ENCODE measurements at places on chromosomes 12 and 14. TPM values are rescaled to one million over a fixed set of nuclear protein-coding genes. Genes with fewer than 3 reads are reported as not detected.

The PZP gene
- polyA plus RNA-seq: 0.24 TPM

The TAS2R20 gene
- 0.17 TPM for polyA plus RNA-seq

The BMAL2 gene
- polyA plus RNA-seq: 0.40 TPM

The NELL2 gene
- polyA plus RNA-seq: 4.2 TPM

The SLC25A47 gene
- not detected for polyA plus RNA-seq

GRCh38 chr12:122161682-122162081, 12.3 kb downstream of the IL31 start:
- H3K4me1 ChIP-seq: no peaks in the 10 kb centered on the region
- DNase-seq: no peak
- H3K27me3 ChIP-seq: no peaks in the 10 kb centered on the region
- no peak overlapping the region for H3K27ac ChIP-seq
- no peaks in the 10 kb centered on the region for H3K36me3 ChIP-seq

- no peak overlapping the region for H3K27ac ChIP-seq
- H3K4me1 ChIP-seq: peaks cover 18% of the 10 kb centered on the region
- H3K36me3 ChIP-seq: no peaks in the 10 kb centered on the region
- no peak for DNase-seq
Observed at GRCh38 chr12:6391013-6391412, 7.1 kb downstream of the LTBR start.

- no peak overlapping the region for H3K4me3 ChIP-seq
- H3K4me1 ChIP-seq: no peaks in the 10 kb centered on the region
- no peak overlapping the region for H3K27ac ChIP-seq
- no peaks in the 10 kb centered on the region for H3K27me3 ChIP-seq
- H3K36me3 ChIP-seq: no peaks in the 10 kb centered on the region
- DNase-seq: no peak
Observed at GRCh38 chr14:76678244-76678800, 82.9 kb upstream of the VASH1 start.

DNA sequence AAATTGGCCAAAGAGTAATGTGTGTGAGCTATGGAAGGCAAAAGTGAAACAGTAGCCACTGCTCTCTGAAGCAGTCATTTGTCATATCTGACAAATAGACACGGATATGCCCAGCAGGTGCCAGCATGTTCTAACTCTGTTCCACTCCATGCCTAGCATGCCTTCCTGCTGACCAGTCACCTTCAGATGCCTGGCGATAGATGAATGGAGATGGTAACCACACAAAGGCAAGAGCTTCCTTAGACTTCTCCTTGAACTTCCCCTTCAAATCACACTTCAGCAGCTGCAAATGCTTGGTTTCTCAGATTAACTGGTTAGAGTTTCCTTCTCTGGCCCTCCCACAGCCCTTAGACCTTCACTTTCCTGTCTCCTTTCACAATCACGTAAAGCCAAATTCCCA, 429.9 kb downstream of the DAD1 start:
- no peak overlapping the region for H3K4me3 ChIP-seq
- H3K4me1 ChIP-seq: no peaks in the 10 kb centered on the region
- no peak for DNase-seq
- H3K27ac ChIP-seq: no peak overlapping the region
- H3K27me3 ChIP-seq: no peaks in the 10 kb centered on the region

DNA sequence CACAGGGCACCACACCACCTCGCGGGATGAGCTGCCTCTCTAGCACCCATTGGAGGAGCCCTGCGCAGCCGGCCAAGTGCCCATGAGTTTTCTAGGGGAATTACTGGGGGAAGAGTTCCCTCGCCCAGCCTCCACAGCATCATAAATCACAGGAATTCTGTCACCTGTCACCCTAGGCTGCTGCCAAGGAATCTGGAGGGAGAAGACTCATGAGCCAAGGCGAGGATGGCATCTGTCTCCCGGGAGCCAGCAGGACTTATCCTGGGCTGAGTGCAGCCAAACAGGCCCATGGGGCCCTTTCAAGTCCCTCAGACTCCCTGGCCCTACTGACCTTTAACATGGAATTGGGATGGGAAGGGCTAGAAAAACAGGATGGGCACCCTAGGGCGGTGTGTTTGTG, 7.8 kb upstream of the OTUB2 start:
- DNase-seq: no peak
- no peak overlapping the region for H3K27ac ChIP-seq
- no peak overlapping the region for H3K4me3 ChIP-seq
- no peaks in the 10 kb centered on the region for H3K36me3 ChIP-seq

DNA sequence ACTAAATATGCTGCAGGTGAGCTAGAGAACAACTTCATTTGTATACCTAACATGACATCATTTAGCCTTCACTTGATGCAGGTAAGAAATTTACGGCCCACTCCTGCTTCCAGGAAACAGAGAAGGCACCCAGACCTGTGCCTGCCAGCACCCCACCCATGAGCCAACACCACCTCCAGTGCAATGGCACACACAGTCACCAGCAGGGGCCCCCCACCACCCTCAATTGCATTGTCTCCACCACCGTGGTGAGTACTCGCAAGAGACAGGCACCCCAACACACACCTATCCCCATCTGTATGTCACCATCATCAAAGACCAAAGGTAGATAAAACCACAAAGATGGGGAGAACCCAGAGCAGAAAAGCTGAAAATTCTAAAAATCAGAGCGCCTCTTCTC, 107.6 kb downstream of the KLHL28 start:
- DNase-seq: no peak
- no peak overlapping the region for H3K4me3 ChIP-seq
- no peak overlapping the region for H3K27ac ChIP-seq
- no peaks in the 10 kb centered on the region for H3K36me3 ChIP-seq
- no peaks in the 10 kb centered on the region for H3K4me1 ChIP-seq

DNA sequence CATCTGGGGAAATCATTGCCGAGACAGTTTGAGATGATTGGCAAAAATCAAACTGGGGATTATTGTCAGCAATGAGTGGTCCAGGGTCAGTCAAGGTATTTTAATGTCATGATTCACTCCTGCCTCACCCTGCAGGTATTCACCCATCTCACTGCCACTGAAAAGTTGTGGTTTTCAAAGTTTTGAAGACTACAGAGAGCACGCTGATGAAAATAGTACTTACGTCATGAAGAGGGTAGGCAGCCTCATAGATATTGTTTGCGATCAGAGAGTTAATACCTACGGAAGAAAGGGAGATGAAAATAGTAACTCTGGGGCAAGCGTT, 138.0 kb downstream of the ANO2 start:
- H3K36me3 ChIP-seq: no peaks in the 10 kb centered on the region
- no peak overlapping the region for H3K4me3 ChIP-seq
- H3K4me1 ChIP-seq: no peaks in the 10 kb centered on the region
- no peak for DNase-seq
- no peak overlapping the region for H3K27ac ChIP-seq
- H3K27me3 ChIP-seq: no peaks in the 10 kb centered on the region

DNA sequence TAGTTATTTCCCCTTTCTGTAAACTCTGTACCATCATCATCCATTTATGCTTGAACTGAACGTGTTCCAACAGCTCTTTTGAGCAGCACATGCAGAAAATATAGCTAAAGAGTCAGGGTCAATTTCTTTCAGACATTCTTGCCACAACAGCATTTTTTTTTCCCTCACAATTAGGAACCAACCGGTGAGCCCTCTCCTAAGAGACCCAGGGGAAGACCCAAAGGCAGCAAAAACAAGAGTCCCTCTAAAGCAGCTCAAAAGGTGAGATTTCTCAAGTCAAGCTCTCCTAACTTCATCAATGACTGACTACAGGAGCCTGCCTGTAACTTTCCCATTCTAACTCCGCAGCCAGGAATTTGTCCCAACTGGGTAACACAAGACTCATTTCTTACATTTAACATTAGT, 3.5 kb downstream of the HMGA2 start:
- no peak overlapping the region for H3K27ac ChIP-seq
- H3K4me1 ChIP-seq: peaks cover 19% of the 10 kb centered on the region
- no peak for DNase-seq
- H3K27me3 ChIP-seq: peaks cover 45% of the 10 kb centered on the region
- H3K4me3 ChIP-seq: no peak overlapping the region
- no peaks in the 10 kb centered on the region for H3K36me3 ChIP-seq

DNA sequence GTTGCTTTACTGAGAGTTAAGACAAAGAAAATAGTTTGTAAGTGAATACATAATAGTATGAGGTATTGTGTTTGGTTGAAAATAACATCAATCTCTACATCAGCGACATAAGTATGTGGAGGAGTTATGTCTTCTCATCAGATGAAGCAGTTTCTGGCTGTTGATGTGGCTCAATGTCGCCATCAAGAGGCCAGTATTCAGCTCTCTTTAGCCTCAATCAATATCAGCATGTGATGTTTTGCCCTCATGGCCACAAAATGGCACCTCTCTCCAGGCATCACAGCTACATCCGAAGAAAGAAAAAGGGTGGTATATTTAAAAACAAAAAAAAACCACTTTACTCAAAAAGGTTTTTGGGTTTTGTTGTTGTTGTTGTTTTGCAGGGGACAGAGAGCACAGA, 302.3 kb upstream of the TMEM132C start:
- no peak overlapping the region for H3K27ac ChIP-seq
- no peak overlapping the region for H3K4me3 ChIP-seq
- no peaks in the 10 kb centered on the region for H3K4me1 ChIP-seq
- DNase-seq: no peak

DNA sequence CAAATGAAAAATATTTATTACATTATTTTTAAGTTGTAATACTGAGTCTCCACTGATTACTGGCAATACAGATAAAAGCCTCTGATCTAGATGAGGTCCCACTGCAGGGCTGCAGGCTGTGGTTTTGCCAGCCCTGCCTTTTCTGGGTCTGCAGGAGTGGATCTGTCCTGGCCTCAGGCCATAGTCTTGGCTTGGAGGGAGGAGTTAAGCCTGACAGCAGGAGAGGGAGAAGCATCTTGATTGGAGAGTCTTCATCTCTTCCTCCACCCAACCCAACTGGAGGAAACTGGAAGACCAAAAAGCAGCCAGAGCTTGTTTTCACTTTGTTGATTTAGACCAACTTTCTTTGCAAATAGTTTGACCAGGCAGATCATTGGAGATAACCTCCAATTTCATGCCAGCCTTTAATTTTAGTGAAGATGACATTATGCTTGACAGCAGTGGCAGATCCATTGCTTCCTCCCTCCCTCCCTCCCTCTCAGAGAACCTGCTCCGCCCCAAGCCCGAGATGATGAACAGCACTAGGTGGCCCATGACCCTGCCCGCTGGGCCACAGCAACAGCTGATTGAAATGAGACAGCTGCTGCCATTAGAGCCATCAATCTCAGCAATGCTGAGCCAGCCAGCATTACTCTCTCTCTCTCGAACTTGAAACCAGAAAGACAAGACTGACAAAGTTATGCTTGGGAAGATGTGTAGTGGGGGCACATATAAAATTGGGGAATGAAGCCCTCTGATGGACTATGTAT, 222.4 kb downstream of the GLT1D1 start:
- no peaks in the 10 kb centered on the region for H3K36me3 ChIP-seq
- no peak overlapping the region for H3K27ac ChIP-seq
- H3K27me3 ChIP-seq: no peaks in the 10 kb centered on the region
- no peak overlapping the region for H3K4me3 ChIP-seq

GRCh38 chr12:43210485-43211192, 341.4 kb downstream of the ADAMTS20 start:
- H3K4me1 ChIP-seq: no peaks in the 10 kb centered on the region
- DNase-seq: no peak
- H3K4me3 ChIP-seq: no peak overlapping the region
